ENCODE measurements at places on chromosomes 3 and 15.

GRCh38 chr3:183061391-183062172 lies 37.7 kb downstream of the MCCC1 start:
- no peak for DNase-seq

DNA sequence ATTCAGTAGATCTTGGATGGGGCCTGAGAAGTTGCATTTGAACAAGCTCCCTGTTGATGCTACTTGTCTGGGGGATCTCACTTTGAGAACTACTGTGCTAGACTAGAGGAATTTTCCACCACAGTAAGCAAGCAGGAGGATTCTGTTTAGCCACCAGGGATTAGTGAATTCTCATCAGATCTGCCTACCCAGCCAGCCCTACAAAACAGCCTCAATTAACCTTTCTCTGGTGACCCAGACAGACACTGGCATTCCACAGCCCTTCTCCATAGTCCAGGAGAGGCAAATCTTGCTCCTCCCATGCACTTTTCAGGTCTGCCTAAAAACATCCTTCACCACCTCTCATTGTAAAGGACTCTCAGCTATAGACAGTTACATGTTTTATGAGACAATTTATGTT lies 16.7 kb upstream of the MYH15 start:
- no peak for DNase-seq

GRCh38 chr15:55819397-55820034 lies 76.6 kb upstream of the PRTG start:
- DNase-seq = no peak

DNA sequence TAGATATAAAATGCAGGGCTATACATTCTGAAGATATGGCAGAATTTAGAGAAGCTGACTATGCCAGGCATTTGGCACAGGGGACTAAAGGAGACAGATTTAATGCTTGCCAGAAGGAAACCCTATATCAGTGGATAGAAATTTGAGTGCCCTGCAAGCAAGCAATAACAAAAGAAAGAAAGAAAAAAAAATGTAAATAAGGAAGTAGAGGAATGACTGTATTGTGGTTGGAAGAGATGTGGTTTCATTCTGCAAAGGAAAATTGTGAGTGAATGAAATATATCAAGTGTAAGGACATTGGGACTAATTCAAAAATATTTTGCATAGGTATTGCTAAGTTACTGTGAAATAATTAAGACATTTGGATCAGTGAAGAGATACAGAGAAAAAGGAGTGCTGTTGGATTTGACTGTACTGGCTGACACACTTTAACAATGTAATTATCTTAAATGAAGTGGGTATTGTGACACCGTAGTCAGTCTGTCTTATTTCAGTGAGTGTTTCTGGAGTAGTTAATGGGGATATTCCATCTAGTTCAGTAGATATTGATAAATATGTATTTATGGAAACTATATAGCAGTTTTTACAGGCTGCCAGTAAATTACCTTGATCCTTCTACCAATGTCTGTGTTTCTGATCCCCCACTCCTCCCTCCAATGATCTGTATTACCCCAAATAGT lies 418.2 kb downstream of the CNTN4 start:
- no peak for DNase-seq

GRCh38 chr3:98440283-98440682 lies 22.7 kb upstream of the OR5K1 start:
- DNase-seq = no peak

DNA sequence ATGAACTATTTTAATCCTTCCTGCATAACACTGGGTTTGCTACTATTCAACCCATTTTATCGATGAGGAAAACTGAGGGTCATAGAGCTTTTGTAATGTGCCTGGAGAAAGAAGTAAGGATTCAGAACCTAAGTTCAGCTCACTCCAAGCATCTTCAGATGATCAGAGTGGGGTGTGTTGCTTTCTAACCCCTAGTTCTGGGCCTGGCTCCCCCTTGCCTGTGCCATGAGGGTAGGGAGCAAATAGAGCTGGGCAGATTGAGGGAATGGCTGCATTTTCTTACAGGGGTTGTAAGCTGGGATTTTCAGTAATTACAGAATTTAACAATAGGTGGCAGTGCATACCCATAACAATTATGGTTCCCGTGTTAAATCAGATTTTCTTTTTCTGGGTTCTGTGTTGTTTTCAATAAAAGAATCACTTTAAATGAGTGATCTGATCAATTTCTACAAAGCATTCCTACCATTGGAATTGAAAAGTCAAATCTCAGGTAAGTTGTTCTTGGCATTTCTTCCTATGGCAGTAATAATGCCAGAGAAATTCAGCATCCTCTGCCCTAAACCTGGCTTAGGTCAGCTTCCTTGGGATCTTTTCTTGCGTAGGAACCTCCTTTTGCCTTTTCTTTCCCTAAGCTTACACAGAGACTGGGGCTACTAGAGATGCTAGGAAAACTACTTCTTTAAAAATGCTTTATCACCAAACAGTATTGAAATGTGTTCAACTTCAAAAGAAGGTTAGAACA lies 103.8 kb upstream of the IL12A start:
- peak; percentile 8 for DNase-seq
